ENCODE measurements at places on chromosomes 7 and 10. TPM values are rescaled to one million over a fixed set of nuclear protein-coding genes. Genes with fewer than 3 reads are reported as not detected.

- no peak for DNase-seq
Observed at GRCh38 chr7:148222721-148223120, 367.8 kb upstream of the C7orf33 start.

DNA sequence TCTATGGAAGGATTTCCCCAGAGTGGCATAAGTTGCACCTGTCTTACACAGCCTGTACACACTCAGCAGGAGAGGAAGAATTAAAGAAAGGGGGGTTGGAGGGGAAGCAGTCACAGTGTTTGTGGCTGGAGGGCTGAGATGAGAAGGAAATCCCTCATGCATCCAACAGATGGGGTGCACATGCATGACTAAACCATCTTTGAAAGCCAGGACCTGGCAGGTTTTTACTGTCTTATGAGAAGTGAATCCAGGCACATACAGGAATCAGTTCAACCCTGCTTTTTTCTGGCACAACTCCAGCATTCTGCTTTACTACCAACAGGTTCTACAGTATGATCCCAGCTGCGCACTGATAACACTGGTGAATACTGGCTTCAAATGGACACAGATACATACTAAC, 107.7 kb downstream of the CACNA2D1 start:
- DNase-seq = no peak

DNA sequence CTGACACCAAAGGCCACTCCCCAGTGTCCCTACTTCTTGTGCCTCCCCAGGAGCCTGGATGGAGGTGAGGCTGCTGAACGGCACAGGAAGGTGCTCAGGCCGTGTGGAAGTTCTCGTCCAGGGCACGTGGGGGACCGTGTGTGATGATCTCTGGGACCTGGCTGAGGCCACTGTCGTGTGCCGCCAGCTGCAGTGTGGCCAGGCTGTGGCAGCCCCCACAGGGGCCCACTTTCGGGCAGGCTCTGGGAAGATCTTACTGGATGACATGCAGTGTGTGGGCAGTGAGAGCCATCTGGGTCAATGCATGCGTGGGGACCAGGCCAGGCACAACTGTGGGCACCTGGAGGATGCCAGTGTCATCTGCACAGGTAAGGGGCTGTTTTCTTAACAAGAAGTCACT, 57.0 kb upstream of the C10orf120 start:
- no peak for DNase-seq

- DNase-seq = no peak
Observed at GRCh38 chr10:49505076-49505475, 33.8 kb downstream of the ERCC6 start.

DNA sequence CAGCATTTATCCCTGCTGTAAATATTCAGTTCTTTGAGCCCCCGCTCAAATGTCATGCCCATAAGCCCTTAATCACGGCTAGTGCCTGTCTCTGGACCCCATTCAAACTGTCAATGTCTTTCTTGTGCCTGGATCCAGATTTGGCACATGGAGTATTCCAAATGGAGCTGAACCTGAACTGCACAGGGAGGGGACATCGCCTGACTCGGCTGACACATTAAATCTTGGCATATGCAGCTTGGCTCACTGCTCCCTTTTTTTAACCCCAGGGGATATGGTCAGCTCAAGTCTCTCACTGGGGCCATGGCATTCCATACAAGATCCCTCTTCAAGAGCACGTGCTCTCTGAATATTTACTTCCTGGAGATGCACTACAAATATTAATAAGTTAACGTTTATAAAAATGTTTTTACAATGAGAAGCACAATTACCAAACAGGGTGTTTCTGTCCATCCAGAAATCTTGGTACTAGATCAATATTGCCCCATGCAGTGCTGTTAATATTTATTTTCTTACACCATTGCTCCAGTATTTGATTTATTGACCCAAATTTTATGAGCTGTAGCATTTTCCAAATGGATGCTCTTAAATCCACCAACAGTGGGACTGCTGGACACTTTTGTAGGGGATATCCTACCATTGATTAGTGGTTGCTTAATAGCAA, 57.4 kb downstream of the FGFR2 start:
- no peak for DNase-seq

DNA sequence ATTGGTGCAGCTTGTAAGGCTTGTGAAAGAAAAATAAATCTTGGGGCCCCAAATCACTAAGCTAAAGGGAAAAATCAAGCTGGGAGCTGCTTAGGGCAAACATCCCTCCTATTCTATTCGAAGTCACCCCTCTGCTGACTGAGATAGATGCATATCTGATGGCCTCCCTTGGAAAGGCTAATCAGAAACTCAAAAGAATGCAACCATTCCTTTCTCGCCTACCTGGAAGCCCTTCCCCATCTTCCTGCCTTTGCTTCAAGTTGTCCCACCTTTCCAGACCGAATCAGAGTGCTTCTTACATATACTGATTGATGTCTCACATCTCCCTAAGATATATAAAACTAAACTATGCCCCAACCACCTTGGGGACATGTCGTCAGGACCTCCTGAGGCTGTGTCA, 240.3 kb downstream of the SKIDA1 start:
- DNase-seq = no peak

GRCh38 chr10:20059084-20059835, 243.0 kb downstream of the PLXDC2 start:
- DNase-seq = no peak

GRCh38 chr7:99380032-99380822, 5.7 kb downstream of the ARPC1B start:
- DNase-seq = peak; percentile 81

GRCh38 chr10:82922755-82923154, 1047.8 kb downstream of the NRG3 start:
- DNase-seq = no peak

- DNase-seq = peak; percentile 75
Observed at GRCh38 chr7:949021-949934, 5.2 kb downstream of the ADAP1 start.

The ZNF853 gene
- total RNA-seq = 2.9 TPM

The TMEM26 gene
- 0.30 TPM for total RNA-seq

The GPER1 gene
- 6.5 TPM for total RNA-seq

All from upper lobe of left lung (tissue), 6 donors.